ENCODE measurements at places on chromosomes 5 and 9. TPM values are rescaled to one million over a fixed set of nuclear protein-coding genes. Genes with fewer than 3 reads are reported as not detected.

DNA sequence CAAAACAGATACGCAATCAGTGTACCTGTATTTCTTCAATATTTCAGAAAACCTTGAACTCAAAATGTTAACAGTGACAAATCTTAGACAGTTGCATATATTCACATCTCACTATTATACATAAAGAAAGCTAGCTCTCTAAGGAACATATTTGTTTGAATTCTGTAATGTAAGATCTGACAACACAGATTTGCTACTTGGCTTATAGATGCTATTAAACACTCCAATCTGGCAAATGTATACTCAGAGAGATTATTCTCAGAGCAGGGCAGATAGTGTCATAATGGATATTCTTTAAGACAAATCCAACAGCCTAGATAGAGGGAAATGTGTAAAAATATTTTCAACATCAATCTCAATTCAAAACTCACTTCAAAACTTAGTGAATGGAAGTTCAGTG lies 794.5 kb upstream of the CDH9 start:
- DNase-seq = no peak

Gene ZNF622
- 41.4 TPM for polyA plus RNA-seq

DNA sequence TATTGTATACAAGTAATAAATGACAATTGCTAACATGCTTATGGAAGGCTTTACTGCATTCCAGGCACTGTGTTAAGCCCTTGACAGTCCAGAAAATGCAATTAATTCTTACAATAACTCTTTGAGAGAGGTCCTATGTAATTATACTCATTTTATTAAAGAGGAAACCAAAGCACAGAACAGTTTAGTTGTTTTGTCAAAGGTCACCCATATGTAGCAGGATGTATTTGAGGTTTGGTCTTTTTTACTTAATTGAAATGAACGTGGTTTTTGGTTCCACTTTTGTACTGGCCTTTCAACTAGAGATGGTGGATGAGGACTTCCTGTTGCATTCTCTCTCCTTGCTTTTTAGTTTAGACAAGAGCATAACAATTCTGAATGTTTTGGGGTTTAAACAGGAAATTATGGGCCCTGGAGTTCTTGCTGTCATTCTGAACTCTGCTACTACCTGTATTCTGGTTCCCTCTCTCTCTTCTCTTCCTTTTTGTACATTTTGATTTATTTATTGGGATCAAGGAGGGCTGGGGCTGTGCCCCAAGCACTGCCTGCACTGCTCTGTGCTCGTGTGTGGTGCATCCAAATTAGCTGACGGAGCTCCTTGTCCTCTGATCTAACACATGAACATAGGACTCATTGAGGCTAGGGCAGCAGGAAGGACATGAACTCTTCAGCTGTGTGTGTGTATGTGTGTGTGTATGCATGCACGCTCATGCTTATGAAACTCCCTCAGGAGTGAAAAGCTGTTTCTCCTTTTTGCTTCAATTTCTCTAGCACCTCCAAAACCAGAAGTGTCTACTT lies 47.4 kb downstream of the SLC28A3 start:
- peak; percentile 27 for DNase-seq

GRCh38 chr5:178486239-178486641 lies 104.0 kb downstream of the COL23A1 start:
- DNase-seq = no peak

DNA sequence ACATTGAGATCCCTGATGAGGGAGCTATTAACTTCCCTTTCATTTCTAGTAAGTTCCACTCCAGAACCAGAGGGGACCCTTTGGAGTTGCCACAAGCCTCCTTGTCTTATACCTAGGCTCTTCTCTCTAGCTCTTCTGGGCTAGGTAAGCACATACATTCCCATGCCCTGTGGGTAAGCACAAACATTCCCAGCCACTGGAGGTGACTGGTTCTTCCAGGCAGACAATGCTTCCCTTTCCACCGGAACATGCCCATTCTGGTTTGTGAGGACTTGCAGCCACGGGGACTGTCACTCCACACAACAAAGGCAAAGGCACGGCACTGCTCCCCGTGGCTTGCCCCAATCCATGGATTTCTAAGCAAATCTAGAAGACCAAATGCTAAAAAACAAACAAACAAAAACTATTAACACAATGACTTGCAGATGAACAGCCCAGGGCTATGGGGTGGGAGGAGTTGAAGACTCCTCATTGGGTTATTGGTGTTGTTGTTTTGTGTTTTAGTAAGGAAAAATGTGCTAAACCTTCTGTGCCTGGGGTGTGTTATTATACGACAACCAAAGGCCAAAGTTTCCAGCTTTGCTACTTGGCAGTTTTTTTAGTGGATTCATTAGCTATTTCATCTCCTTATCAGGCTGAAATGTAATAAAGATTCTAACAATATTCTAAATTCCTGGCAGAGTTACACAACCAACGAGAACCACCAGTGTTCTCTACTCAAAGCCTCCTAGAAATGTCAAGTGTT lies 276.2 kb downstream of the SYK start:
- DNase-seq = no peak

DNA sequence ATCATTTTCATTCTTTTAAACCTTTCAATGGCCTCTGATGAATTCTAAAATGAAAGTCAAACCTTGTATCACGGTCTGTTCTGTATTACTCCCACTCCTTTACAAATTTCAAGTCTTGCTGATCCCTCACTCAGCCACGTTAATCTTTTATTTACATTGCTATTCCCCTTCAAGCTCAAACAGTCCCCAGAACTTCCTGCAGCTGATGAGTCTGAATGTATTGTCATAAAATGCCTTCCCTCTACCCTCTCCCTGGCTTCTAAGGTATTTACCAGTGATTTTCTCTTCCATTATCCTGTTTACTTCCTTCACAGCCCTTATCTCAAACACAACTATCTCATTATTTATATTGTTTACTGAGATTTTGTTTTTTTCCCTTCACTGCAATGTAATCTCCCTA lies 562.3 kb upstream of the C9orf72 start:
- no peak for DNase-seq

GRCh38 chr9:75197561-75197960 lies 109.2 kb downstream of the OSTF1 start:
- DNase-seq = no peak

DNA sequence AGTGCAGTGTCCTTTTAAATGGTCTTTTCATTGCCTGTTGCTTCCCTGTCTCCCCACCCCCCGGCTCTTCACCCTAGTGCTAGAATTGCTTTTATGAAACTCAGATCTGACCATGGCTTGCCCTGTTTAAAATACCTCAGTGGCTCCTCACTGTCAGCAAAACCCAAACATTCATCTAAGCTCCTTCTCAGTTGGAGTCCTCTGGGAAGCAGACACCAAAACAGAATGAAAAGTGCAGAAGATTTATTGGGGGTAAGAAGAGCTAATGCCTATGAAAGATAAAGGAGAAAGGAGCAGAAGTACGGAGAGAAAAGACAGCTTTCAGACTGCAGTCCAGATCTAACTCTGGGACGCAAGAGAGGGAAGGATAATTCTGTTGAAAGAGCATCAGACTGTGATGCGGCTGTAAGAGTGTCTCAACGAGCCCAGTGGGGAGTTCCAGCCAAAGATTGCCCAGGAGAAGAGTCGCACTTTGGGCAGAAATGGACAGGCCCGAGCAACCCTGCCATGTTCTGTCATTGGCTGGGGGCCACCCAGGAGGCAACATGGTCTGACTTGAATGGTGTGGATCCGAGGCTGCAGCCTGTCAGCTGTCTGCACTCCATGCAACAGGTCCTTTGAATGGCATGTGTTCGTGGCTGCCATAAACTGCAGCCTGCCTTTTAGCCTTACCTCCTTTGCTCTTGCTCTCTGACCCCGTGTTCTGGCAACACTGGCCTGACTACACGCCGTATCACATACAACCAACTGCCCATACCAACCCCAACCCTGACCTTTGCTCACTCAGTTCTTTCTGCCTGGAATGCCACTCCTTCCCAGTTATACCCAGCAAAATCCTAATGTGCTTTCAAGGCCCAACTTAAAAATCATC lies 55.9 kb downstream of the IRF1 start:
- DNase-seq = no peak

- no peak for DNase-seq
Measured at GRCh38 chr9:114503522-114504340, 1.5 kb downstream of the WHRN start.

DNA sequence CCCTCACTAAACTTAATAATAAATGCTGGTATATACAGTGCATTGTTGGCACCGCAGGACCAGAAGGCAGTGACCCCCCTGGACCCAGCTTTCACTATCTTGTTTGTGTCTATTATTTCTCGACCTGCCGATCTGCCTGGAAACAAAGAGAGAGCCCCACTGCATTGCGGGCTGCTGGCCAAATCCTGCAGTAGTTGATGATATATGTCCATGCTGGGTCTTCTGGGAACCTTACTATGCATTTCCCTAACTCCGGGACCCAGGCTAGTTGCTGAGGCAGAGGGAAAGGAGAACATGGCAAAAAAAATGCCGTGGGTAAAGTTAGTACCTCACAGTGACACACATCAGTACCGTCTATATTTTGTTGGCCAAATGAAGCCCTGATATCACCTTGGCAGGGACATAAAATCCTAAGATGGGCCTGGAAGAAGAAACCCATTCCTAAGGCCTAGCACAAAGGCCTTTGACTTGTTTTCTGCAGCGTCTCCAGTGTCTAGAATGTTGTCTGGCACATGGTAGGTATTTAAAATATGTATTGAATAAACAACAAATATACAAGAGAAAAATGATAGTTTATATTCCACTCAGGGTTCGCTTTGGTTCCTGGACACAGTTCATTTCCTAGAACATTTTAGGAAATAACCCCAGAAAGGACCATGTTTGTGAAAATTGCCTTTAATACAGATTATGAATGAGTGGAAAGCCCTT lies 46.1 kb downstream of the NMUR2 start:
- DNase-seq = no peak

Gene F2RL2
- not detected for polyA plus RNA-seq

- DNase-seq = no peak
Measured at GRCh38 chr9:130352586-130353285, 87.2 kb downstream of the HMCN2 start.

GRCh38 chr9:131739959-131740648 lies at the start of gene RAPGEF1:
TSS of gene RAPGEF1 (minus strand) at chr9:131740076. CDS start at chr9:131739830, 246 bp downstream.
- peak; percentile 82 for DNase-seq
